Activated T-cell treated with anti-CD3 and anti-CD28 coated beads, Interleukin-2, amount 50 U/mL, for 72 hours (primary cell): ENCODE measurements at places on chromosomes 16 and 17. TPM values are rescaled to one million over a fixed set of nuclear protein-coding genes. Genes with fewer than 3 reads are reported as not detected.

GRCh38 chr17:71023249-71024030 is 854.1 kb downstream of the KCNJ2 start:
- H3K27me3 ChIP-seq, result no peaks in the 10 kb centered on the region
- H3K4me1 ChIP-seq, result no peaks in the 10 kb centered on the region
- H3K27ac ChIP-seq, result no peak overlapping the region
- H3K4me3 ChIP-seq, result no peak overlapping the region

DNA sequence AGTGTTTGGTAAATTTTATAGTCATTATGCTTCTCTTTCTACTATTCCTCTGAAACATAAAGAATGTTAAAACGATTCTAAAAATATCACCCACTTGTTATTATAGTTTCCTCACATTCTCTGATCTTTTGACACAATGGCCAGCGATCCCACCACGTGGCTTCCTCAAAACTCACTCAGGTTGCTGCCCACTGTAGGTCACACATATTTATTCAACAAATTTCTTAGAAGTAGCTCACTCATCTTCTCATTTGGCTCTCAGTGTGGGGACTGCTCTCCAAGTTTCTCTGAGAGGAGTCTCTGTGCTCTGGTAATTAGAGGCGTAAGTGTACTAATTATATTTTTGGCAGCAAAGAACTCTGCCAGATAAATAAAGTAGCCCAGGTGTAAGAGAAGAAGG is 465.4 kb downstream of the CDH11 start:
- DNase-seq, result no peak
- no peaks in the 10 kb centered on the region for H3K4me1 ChIP-seq

RCVRN gene
- total RNA-seq, result not detected

DNA sequence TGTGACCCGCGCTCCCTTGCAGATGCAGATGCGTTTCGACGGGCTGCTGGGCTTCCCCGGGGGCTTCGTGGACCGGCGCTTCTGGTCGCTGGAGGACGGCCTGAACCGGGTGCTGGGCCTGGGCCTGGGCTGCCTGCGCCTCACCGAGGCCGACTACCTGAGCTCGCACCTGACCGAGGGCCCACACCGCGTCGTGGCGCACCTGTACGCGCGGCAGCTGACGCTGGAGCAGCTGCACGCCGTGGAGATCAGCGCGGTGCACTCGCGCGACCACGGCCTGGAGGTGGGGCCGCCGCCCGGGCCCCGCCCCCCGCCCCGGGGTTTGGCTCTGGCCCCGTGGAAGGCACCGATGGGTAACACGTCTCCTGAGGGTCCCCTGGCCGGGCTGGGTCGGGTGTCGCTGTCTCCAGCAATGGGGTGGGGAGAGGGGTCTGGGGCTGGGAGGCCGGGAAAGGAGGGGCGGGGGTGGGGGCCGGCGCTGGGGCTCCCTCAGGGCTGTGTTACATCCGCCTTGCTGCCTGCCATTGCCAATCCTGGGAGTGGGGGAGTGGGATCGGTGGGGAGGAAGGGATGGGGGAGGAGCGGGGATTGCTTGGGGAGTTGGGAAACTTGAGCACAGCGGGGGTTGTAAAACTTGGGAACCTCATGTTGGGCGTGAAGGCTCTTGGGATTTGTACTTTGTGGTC is 737 bp downstream of the NUDT16L1 start:
- peak overlapping the region; percentile 81 for H3K4me3 ChIP-seq
- H3K4me1 ChIP-seq, result peaks cover 14% of the 10 kb centered on the region
- no peaks in the 10 kb centered on the region for H3K27me3 ChIP-seq
- H3K36me3 ChIP-seq, result no peaks in the 10 kb centered on the region
- peak; percentile 45 for DNase-seq

- H3K27ac ChIP-seq, result peak overlapping the region; percentile 47
- H3K4me1 ChIP-seq, result peaks cover 33% of the 10 kb centered on the region
- peaks cover 2% of the 10 kb centered on the region for H3K36me3 ChIP-seq
- H3K27me3 ChIP-seq, result no peaks in the 10 kb centered on the region
- DNase-seq, result no peak
Measured at GRCh38 chr17:64343833-64344637, 46.6 kb downstream of the PECAM1 start.

GRCh38 chr16:76970087-76970744 is 220.8 kb upstream of the MON1B start:
- H3K4me3 ChIP-seq, result no peak overlapping the region
- H3K4me1 ChIP-seq, result no peaks in the 10 kb centered on the region
- H3K27me3 ChIP-seq, result peaks cover 18% of the 10 kb centered on the region
- H3K36me3 ChIP-seq, result no peaks in the 10 kb centered on the region
- no peak for DNase-seq
- no peak overlapping the region for H3K27ac ChIP-seq

- peaks cover 27% of the 10 kb centered on the region for H3K4me1 ChIP-seq
- no peak overlapping the region for H3K4me3 ChIP-seq
- H3K27ac ChIP-seq, result no peak overlapping the region
- no peak for DNase-seq
- H3K36me3 ChIP-seq, result no peaks in the 10 kb centered on the region
Measured at GRCh38 chr16:53949715-53950410, 245.9 kb downstream of the FTO start.

DNA sequence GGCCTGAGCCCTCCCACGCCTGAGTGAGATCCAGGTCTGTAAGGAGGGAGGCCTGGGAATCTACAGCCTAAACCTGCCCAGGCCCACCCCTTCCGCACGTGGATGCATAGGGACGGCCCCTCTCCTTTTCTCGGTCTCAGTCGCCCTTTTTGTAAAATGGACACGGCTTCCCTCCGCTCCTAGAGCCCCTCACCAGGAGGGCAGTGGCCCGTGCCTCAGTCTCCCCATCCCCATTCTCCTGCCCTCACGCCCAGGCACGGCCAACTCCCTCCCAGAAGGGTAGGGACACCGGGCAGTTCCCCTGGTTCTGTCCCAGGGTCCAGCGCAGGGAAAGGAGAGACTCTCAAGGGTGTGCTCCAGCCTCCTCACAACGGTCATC is 48.1 kb downstream of the WNT3 start:
- no peaks in the 10 kb centered on the region for H3K36me3 ChIP-seq
- H3K4me3 ChIP-seq, result peak overlapping the region; percentile 79
- H3K4me1 ChIP-seq, result no peaks in the 10 kb centered on the region
- no peak for DNase-seq

DPH1 gene
- 40.8 TPM for total RNA-seq

CCL3 gene
- total RNA-seq, result 79.6 TPM

- H3K36me3 ChIP-seq, result no peaks in the 10 kb centered on the region
- DNase-seq, result no peak
- H3K4me3 ChIP-seq, result no peak overlapping the region
- H3K27ac ChIP-seq, result no peak overlapping the region
- peaks cover 8% of the 10 kb centered on the region for H3K4me1 ChIP-seq
Measured at GRCh38 chr16:59216291-59216690, 482.2 kb upstream of the GOT2 start.

DNA sequence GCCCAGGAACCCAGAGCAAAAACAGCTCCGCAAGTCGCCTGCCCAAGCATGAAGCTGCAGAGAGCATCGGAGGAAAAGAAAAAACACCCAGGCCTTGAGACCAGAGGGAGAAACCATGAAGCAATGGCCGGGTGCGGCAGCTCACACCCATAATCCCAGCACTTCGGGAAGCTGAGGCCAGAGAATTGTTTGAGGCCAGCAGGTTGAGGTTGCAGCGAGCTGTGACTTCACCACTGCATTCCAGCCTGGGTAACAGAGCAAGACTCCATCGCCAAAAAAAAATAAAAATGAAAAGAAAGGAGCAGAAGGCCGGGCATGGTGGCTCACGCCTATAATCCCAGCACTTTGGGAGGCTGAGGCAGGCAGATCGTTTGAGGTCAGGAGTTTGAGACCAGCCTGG is 40.3 kb downstream of the C16orf95 start:
- no peaks in the 10 kb centered on the region for H3K36me3 ChIP-seq
- H3K4me3 ChIP-seq, result no peak overlapping the region
- no peaks in the 10 kb centered on the region for H3K27me3 ChIP-seq

CCL7 gene
- not detected for total RNA-seq
